IMR-90 (cell line): ENCODE measurements at places on chromosomes 4 and X. TPM values are rescaled to one million over a fixed set of nuclear protein-coding genes. Genes with fewer than 3 reads are reported as not detected.

The F8A2 gene
- total RNA-seq: not detected in 2 replicates

The MSANTD1 gene
- total RNA-seq: under 0.01 and 0.28 TPM in 2 replicates

The XK gene
- total RNA-seq: under 0.01 TPM in 2 replicates

The TTC29 gene
- under 0.01 TPM in 1 of 2 replicates, not detected in the other for total RNA-seq

The ARHGAP6 gene
- 1.1 and 1.8 TPM in 2 replicates for total RNA-seq

The TKTL2 gene
- total RNA-seq: not detected in 2 replicates
